Activated CD8-positive, alpha-beta memory T cell treated with anti-CD3 and anti-CD28 coated beads, Interleukin-2, amount 50 U/mL, for 4 hours (primary cell): ENCODE measurements at places on chromosomes 12 and 14.

GRCh38 chr12:82407481-82407880 lies 49.2 kb downstream of the METTL25 start:
- no peak for DNase-seq

DNA sequence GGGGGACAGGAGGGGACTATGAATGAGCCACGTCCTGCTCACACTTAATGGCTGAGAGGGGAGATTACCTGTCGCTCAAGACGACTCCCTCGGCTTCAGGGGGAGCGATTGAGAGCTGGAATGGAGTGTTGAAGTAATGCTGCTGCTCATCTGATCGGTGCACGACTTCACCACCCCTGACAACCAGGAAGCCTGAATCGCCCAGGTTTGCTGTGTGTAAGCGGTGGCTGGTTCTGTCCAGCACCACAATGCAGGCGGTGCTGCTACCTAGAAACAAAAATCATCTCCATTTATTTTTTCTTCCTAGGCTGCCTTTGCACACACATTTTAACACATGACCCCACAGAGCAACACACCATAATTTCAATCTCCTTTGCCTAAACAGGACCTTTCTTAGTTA lies 37.3 kb downstream of the PPTC7 start:
- DNase-seq: no peak

GRCh38 chr14:77154421-77154820 lies 12.8 kb upstream of the ZDHHC22 start:
- DNase-seq: no peak

DNA sequence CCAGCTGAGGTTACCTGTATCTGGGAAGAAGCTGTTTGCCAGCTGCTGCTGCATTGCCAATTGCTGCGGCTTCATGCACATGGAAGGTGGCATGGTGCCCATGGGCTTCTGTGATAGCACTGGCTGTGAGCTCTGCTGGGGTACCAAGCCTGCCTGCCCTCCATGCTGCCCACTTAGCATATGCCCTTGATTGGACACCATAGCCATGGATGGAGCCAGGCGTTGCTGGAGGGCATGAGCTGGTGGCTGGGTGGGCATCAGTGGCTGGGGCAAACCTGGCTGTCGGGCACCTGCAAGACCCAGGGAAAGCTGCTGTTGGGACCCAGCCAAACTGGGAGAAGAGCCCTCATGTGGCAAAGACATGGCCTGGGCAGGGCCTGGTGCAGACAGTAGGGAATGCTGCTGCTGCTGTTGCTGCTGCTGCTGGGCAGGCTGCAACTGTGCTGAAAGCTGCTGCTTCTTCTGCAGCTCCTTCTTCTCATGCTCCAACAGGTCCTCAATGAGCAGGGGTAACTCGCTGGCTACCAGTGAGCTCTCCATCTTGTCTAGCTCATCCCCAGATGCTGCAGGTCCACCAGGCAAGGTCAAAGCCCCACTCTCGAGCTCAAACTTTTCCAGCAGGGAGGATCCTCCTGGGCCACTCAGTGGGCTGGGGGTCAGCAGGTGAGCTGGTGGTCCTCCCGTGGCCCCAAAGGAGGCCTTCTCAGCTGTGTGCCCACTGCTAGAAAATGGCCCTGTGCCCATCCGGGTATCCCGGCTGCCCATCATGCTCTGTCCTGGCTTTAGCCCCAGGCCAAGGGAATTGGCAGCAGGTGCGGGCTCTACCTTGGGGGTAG lies 18.8 kb upstream of the PRKAG1 start:
- DNase-seq: no peak
